ENCODE measurements at places on chromosomes 7 and 10.

GRCh38 chr7:90290244-90291113, 30.6 kb downstream of the FAM237B start:
- DNase-seq: no peak

DNA sequence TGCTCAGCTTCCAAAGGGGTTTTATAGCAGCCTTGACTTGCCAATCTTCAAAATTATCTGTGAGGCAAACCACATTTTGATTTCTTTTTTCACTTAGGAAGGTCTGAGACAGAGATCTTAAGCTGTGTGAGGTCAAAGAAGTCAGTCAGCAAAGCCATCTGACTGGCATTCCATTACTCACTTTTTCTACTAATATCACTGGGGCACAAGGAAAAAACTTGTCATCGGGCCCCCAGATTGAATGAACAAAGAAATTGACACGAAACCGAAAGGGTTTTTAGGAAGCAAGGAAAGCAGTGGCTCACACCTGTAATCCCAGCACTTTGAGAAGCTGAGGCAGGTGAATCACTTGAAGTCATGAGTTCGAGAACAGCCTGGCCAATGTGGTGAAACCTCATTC, 78.5 kb upstream of the FRMD4A start:
- DNase-seq: no peak

GRCh38 chr10:79144351-79145173, 75.8 kb downstream of the ZMIZ1 start:
- no peak for DNase-seq

DNA sequence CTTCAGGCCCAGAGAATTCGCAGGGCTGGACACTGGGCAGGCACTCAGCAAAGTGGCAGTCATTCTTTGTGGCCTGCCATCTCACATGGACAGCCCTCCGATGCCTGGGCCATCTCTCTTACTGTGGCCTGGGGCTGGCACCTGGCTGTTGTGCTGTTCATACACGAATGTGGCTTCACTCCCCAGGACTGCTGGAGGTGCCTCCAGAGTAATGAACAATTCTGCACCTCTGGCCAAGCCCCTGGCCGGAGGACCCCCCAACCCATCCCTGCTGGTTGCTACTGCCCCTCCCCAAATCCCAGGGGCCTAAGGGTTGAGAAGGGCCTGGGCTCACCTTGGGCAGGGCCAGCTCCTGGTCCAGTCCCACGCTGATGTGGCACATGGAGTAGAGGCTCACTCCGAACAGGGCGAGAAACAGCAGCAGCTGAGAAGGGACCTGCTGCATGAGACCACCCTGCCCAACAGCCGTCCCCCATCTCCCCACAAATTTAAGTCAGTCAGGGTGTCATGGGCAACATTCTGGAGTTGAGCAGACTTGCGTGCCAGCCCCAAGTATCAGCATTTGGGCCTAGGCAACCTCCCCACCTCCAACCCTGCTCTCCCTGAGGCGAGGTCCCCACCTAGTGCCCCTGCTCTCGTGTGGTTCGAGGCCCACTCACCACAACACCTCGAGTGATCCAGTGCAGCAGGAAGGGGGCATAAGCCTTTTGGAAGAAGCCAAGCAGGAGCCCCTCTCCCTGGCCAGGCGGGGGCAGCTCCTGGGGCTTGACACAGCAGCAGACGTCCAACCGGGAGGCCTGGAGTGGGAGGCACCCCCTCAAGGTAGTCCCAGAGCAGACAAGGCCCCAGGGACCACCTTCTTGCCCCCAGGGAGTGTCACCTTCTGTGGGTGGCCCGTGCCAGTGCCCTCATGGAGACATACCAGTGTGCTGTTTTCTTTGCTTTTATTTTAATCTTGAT, 9.4 kb downstream of the NPC1L1 start:
- DNase-seq: no peak

- no peak for DNase-seq
Observed at GRCh38 chr7:137715121-137715520, 131.7 kb downstream of the DGKI start.

GRCh38 chr7:55173671-55174070, 154.9 kb downstream of the EGFR start:
- no peak for DNase-seq

- no peak for DNase-seq
Observed at GRCh38 chr7:135842446-135843179, 94.0 kb upstream of the FAM180A start.

DNA sequence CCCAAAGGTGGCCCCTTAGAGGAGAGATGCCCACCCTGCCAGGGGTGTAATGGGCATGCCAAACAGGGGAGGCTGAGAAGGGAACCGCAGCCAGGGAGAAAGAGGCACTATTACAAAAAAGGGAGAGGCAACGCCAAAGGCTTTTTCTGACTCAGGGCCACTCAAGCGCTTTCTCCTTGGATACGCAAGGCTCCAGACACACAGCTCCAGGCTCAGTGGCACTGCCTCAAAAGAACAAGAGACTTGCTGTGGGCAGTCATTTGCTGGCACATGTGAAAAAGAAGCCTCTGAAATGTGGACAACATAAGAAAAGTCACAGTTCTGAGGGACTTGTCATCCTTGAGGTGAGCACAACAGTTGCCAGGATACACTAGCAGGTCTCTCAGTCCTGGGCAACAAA, 128.4 kb downstream of the DGKI start:
- DNase-seq: no peak

DNA sequence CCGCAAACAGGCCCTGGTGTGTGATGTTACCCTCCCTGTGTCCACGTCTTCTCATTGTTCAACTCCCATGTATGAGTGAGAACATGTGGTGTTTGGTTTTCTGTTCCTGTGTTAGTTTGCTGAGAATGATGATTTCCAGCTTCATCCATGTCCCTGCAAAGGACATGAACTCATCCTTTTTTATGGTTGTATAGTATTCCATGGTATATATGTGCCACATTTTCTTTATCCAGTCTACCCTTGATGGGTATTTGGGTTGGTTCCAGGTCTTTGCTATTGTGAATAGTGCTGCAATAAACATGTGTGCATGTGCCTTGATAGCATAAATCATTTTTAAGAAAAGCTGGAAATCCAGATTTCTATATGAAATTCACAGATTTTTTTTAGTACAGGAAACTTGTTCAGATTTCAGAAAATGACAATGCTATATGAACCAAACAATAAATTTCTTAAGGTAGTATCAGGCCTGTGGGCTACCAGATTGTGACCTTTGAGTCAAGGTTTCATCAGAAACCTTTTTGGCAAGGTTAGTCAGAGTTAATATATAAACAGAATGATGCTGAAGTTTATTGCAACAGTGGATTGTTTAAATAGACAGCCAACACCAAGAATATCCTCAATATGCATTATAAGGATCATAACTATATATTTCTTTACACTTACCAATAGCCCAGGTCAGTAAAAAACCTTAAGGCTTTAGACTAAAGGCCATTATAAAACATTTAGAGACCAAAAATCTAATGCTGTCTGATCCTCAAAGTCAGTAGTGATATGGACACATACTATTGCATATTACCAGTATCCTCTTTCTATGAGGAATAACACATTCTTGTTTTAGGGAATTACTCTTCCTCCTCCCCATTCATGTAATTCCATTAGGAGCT, 68.7 kb upstream of the PAPSS2 start:
- no peak for DNase-seq

- no peak for DNase-seq
Observed at GRCh38 chr7:53218730-53219504, 183.5 kb downstream of the POM121L12 start.

GRCh38 chr7:17745610-17746009, 194.7 kb downstream of the SNX13 start:
- no peak for DNase-seq

DNA sequence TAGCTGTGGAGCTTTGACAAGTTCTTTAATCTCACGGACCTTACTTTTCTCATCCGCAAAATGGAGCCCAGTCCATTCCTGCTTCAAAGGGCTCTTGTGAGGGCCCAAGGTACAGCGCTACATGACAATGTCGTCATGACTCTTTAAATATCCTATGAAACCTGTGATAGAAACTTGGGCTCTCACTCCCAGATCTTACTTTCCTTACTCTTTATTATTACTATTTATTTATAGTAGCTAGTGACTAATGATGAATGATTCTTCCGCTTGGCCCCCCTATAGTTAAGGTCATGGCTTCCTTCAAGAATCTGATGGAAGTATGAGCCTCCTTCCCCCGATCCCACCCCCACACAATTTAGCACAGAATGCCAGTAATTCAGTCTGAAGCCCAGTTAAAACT, 41.9 kb downstream of the RBM20 start:
- DNase-seq: no peak

DNA sequence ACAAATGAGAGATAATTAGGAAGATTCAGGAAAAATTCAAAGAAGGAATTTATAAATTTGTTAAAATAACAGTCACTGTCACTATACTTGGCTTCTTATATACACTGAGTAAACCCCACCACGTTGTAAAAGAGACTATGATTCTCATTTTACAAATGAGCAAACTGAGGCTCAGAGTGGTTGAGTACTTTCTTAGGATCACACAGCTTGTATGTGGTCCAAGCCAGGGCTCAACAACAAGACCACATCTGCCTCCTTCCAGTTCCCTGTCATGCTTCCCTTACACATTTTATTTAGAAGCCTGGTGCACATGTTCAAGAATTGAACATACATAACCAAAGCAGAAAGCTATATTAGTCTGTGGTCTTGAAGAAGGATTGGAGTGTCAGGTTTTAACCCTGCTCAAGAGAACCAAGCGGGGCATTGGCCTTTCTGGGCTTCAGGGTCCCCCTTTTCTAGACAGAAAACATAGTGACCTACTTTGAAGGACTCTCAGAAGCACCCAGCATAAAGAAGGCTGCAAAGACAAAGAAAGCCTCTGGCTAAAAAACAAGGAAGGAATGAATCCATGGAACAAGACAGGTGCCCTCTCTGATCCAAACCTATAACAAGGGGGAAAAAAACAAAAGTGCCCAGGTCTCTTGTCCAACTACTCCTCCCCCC, 846 bp downstream of the MRLN start:
- no peak for DNase-seq

Data from stimulated activated CD4-positive, alpha-beta T cell treated with anti-CD3 and anti-CD28 coated beads, Interleukin-1b, Interleukin-23, amount 100 ng/mL, for 1 hour (primary cell).